ENCODE measurements at places on chromosomes 16 and 17. TPM values are rescaled to one million over a fixed set of nuclear protein-coding genes. Genes with fewer than 3 reads are reported as not detected.

TBC1D3K gene
- not detected for total RNA-seq

RNU2-1 gene
- 2,629 TPM for total RNA-seq

OVCA2 gene
- 31.5 TPM for total RNA-seq

TNFRSF13B gene
- not detected for total RNA-seq

CX3CL1 gene
- not detected for total RNA-seq

VAT1L gene
- total RNA-seq, result not detected

DNA sequence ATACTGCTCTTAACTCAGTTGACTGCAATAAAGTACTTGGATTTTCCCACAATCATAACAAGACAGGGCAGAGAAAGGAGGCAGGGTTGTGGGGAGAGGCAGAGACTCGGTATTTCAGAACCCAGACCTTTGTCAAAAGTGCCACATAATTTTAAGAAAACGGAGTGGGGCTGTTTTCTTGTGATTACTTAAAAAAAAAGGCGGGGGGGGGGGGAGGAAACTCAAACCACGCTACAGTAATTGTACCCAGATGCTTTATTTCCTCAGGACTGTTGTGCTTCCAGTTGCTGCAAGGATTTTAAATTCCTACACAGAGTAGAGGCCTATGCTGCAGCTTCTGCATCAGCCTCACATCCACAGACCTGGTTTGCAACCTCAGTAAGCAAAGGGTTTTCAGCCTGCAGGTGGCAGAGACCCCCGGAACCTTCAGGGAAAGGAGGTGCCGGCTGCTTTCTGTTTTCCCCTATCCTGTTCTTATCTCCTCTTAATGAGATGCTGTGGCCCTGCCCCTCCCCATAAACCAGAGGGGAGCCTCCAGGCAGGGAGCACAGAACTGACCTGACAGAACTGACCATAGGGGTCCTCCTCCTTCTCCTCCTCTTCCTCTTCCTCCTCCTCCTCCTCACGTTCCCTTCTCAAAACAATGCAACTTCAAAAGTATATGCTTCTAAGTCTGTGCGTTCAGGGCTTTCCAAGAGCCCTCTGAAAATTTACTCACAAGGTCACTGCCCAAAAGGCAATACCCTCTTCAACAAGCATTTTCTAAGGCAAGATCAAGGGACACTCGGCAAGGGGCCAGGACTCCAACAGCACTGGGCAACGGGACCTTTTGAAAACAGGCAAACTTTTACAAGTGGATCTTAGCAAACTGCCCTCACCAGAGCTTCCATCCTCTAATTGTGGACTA lies 7.5 kb downstream of the AXIN2 start:
- DNase-seq, result no peak

DNA sequence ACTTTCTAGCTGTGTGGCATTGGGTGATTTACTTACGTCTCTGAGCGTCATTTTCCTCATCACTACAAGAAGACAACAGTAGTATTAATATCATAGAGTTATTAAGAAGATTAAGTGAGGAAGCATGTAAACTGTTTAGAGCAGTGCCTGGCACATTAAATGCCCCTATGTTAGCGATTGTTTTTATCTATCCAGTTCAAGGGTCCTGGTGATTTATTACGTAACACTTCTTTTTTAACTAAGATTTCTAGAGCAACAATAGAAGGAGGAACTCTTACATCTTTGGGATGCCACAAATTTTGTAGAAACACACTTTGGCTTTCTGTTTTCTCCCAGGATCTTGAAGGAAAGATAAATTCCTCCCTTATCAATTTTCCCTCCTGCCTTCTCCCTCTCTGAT lies 3.3 kb upstream of the GAS7 start:
- no peak for DNase-seq

DNA sequence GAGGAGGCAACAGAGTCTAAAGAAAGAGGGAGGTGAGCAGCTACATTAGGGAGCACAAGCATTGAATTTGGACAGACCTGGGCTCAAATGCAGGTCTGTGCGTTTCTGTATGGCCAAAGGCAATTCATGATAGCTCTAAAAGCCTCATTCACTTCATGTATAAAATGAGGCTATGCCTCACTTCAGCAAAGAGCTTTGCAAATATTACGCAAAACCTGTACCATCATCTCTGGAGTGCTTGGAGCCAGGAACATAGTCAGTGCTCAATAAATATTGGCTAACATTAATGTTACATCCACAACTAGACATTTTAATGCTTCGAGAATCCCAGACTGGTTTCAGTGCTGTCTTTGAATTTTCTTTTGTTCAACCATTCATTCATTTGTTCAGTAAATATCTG lies 254.7 kb upstream of the CDH11 start:
- no peak for DNase-seq

GRCh38 chr16:5188318-5188988 lies 90.9 kb upstream of the EEF2KMT start:
- DNase-seq, result no peak

DNA sequence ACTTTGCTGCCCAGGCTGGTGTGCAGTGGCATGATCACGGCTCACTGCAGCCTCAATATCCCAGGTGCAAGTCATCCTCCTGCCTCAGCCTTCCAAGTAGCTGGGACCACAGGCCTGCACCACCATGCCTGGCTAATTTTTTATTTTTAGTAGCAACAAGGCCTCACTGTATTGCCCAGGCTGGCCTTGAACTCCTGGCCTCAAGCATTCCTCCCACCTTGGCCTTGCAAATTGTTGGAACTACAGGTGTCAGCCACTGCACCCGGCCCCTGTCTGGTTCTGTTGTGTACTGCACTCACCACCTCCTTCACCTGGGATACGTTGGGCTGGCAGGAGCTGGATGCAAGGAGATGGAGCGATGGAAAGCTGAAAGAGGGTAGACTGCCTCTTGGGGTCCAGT lies 8.5 kb downstream of the PLA2G15 start:
- DNase-seq, result no peak

DNA sequence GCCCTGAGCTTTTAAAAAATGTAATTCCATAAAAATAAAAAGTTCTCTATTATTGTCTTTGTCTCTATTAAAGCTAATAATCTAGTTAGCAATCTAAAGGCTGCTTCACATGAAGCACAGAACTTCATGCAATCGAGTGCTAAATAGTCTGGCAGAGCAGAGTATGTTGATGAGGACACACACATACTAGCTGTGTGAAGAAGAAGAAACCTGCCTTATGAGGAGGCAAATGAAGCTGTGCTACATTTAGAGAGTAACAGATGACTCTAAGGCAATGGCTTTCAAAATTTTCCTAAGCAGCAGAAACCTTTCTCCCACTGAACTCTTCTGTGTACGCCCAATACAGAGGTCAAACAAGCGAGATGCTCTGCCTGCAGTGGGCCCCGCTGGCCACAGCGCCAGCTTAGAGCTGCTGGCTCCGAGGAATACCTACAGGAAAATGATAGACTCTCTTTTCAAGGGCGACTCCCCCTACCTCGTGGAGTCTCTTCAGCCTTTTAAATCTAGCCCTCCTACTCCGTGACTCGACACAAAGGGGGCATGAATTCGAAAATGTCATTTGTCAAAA lies 39.2 kb downstream of the GNA13 start:
- DNase-seq, result no peak

- DNase-seq, result no peak
Observed at GRCh38 chr17:39513915-39514314, 52.6 kb downstream of the CDK12 start.

DNA sequence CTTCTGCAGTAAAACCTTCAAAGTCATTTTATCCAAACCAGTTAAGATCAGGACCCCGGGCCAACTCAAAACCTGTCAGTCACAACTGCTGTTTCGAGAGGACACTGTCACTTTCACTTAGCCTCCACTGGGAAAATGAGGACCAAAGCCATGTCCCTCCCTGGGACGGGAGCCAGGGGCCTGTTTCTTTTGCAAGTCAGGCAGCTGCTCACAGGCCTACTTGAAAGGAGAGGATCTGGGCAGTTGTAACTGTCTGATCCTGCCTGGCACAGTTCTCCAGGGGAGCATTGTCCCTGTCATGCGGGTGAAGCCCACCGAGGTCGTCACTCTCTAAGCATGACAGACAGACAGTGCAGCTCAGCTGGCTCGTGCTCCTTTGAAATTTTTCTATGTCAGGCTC lies 276.2 kb downstream of the NPIPA8 start:
- no peak for DNase-seq

DNA sequence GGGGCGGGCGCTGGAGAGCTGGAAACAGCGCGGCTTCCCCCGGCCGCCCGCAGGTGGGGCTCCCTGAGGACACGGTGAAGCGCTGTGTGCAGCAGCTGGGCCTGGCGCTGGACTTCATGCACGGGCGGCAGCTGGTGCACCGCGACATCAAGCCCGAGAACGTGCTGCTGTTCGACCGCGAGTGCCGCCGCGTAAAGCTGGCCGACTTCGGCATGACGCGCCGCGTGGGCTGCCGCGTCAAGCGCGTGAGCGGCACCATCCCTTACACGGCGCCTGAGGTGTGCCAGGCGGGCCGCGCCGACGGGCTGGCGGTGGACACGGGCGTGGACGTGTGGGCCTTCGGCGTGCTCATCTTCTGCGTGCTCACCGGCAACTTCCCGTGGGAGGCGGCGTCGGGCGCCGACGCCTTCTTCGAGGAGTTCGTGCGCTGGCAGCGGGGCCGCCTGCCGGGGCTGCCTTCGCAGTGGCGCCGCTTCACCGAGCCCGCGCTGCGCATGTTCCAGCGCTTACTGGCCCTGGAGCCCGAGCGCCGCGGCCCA lies 27.8 kb downstream of the SBK1 start:
- no peak for DNase-seq

DNA sequence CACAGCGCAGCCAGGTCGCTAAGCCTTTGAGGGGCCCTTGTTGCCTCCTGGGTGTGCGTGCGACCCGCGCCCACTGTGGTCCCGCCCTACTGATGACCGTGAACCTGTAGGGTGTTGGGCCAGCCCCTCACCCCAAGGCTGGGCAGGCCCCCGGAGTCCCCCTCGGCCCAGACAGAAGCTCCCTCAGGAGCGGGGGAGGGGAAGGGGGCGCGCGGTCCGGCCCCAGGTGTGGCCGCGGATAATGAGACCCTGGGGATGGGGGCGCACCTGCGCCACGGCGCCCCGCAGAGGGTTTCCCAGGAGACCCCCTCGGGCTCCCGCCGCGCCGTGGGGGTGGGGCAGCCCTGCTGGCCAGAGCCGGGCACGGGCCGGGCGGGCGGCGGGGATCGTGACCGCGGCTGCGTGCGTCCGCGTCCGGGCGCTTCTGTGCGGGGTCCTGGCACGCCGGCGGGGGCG lies 358 bp upstream of the ARHGDIG start:
- no peak for DNase-seq

- peak; percentile 26 for DNase-seq
Observed at GRCh38 chr16:85986931-85987749, 88.2 kb downstream of the IRF8 start.

DNA sequence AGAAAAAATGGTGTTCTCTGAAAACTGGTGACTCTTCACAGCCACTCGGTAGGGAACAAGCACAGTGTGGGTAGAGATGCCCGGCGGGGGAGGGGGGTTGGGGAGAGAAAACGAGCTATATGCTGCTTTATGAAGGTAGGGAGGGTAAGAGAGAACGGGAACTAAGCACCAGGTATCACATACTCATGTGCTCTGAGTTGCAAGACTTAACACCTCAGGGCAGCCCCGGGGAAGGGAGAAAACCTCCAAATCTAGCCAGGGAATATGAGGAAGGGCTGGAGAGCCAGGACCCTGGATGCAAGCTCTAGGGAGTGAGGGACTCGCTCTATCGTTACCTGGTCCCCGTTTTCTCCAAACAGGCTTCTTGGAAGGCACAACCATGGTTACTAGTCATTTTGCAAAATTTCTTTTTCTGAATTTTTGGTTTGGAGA lies 35.3 kb downstream of the HIC1 start:
- DNase-seq, result no peak

DNA sequence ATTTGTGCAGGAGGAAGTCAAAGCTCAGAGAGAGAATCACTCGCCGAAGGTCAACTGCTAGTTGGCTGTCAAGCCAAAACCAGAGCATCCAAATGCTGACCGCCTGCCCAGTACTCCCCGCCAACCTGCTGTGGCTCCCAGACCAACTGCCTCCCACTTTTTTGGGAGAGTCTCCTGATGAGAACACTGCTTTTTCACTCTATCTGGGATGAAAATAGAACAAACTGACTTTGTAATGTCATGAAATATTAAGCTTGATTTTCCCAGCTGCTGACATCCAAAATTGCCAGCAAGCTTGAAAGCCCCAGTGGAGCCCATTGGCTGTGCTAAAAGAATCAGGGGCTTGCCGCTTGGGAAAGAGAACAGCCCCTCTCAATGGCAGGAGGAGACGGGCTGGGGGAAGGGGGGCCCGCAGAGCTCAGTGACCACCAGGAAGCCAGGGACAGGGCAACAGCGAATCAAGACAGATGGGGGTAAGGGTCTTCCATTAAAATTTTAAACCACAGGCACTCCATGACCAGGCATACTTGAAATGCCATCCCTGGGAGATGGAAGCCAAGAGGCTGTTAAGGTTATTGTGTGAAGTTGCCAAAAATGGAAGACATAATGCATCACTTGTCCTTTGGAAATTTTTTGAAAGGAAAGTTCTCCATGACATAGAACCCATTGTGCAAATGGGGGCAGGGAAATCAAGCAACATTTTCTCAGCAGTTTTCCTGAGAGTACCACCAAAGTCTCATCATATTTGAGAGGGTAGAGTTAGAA lies 125.7 kb upstream of the CDH5 start:
- no peak for DNase-seq

- DNase-seq, result no peak
Observed at GRCh38 chr16:10754941-10755340, 11.3 kb downstream of the NUBP1 start.
